ENCODE measurements at places on chromosomes 16 and 17.

DNA sequence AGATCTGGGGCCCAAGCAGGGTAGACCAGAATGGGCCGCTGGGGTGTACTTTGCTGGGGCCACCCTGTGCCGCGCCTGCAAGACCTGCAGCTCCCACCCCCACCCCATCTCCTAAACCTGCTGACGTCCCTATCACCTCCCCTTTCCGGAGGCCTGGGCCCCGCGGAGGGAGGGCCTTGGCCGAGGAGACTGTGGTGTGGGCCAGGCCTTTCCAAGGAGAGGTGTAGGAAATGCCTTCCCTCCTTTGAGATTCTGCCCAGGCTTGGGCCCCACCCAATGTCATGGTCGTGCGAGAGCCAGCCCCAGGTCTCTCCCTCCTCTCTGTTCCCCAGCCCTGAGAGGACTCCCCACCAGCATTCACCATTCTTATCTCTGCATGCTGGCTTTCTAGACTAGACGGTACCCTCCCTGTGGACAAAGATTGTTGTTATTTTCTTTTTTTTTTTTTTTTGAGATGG lies 3.9 kb upstream of the WFIKKN2 start:
- no peak for DNase-seq

DNA sequence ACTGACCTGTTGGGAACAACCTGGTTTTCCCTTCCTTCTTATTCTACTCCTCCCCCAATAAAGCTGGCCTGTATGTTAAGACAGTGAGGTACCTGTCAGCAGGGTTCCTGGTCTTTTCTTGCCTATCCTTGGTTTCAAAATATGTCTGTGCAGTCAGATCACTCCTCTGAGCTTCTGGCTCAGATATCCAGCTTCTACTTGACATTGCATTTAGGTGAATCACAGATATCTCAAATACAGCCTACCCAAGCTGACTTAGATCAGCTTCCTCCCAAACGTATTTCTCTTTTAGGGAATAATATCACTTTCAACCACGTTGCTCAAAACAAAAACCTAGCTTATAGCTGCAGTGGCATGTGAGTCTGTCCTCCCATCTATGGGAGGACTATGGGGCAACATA lies 48.7 kb downstream of the TEX14 start:
- DNase-seq: peak; percentile 70

GRCh38 chr16:1689853-1690252 lies 11.8 kb downstream of the JPT2 start:
- DNase-seq: no peak

DNA sequence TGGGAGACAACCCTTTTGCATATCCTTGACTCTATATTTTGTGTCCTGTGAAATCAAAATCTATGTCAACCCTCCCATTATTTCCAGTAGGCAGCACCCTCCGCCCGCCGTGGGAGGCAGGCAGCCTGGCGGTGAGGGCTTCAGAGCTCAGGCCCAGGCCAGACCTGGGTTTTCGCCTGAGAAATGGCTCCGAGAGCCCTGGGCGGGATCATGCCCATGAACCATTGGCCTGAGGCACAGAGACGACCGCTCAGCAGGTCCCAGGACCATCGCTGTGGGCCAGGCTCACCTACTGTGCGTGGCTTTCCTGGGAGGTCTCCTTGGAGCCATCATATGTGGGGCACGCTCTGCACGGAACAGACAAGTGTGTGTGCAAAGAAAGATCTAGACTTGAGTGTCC lies 6.3 kb upstream of the SLC38A8 start:
- no peak for DNase-seq

- DNase-seq: no peak
These were observed 31.2 kb upstream of the AKTIP start for GRCh38 chr16:53534206-53534605.

DNA sequence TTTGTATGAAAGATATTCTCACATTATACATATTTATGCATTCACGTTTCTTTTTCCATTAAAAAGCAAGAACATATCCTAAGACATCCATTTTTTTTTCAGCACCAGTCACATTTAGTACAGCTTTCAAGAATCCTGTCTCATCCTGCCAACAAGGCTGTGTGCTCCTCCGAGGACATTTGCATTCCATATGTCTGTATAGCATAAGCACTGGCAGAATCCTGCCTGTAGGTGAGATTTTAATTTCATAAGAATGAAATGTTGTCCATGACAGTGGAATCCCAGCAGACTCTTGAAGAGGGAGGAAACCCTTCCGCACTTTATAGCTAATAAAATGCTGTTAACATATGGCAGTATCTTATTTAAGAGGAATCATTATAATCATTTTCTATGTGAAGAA lies 2.9 kb upstream of the PMP22 start:
- no peak for DNase-seq

DNA sequence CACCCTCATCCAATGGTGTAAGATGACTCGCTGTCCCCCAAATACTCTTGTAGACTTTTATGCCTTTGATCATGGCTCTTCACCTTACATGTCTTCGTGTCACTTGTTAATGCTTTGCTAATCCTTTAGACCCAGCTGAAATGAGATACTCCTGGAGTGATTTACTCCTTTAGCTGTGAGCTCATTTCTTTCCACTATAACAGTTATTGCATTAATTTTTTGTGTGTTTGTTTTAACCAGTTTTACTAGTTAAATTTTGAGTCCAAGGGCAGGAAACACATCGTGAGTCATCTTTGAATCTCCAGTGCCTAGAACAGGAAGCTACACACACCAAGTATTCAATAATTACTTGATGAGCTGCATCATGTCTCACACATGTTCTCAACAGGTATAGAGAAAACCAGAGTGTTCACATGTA lies 6.5 kb upstream of the CTCF start:
- no peak for DNase-seq

- DNase-seq: no peak
These were observed 30.9 kb upstream of the SNN start for GRCh38 chr16:11637320-11637719.

GRCh38 chr17:40309031-40309948 lies at the start of gene RARA:
RARA (plus strand) TSS chr17:40309180; CDS start chr17:40331219, 22,039 bp downstream.
- DNase-seq: no peak

GRCh38 chr17:40922239-40922638 lies 15.2 kb downstream of the KRT23 start:
- DNase-seq: peak; percentile 69

DNA sequence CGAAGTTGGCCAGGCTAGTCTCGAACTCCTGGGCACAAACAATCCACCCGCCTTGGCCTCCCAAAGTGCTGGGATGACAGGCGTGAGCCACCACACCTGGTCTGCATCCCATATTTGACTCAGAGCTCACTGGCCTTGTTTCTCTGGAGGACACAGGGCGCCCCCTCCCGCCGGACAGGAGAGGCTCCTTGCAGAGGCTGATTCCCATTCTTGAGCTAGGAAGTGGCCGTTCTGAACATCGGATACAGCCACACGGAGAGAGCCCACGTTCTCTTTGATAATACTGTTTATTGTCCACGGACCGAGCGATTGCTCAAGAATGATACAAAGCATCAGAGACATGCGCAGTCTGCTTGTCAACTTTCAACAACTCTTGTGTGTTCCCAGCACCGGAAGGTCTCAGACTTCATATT lies 12.1 kb upstream of the USP36 start:
- no peak for DNase-seq

- DNase-seq: no peak
These were observed 61.7 kb upstream of the ZNF469 start for GRCh38 chr16:88320947-88321634.

DNA sequence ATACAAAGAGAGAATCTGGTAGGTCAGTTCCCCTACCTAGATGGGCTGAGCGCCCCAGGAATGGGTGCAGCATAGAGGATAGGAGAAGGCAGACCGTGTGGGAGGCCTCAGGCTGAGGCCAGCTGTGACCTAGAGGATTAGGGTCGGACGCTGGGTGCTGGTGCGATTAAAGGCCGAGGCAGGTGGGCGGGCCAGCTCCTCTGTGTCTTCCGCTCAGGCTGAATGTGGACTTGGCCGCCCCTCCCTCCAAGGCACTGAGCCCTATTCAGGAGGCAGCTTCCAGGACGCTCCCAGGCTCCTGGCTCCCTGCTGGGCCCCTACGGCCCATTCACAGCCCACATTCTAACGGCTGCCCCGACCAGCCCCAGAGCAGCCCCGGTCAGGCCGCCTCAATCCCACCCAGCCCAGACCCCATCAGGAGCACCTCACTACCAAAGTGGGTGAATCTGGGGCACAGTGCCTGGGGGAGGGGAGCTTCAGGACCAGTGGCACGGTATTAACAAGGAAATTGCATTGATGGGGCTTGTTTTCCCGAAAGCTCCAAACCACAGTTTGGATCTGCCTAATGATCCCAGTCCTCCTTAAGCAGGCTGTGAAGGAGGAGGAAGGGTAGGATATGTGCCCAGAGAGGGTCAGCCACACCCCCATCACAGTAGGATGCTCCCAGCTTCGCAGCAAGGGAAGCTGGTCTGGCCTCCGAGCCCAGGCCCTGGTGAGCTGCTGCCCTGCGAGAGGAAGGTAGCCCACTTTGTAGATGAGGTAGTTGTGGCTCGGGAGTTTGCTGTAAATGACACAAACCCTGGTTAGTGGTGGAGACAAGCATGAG lies 14.5 kb downstream of the RHBDL3 start:
- no peak for DNase-seq

DNA sequence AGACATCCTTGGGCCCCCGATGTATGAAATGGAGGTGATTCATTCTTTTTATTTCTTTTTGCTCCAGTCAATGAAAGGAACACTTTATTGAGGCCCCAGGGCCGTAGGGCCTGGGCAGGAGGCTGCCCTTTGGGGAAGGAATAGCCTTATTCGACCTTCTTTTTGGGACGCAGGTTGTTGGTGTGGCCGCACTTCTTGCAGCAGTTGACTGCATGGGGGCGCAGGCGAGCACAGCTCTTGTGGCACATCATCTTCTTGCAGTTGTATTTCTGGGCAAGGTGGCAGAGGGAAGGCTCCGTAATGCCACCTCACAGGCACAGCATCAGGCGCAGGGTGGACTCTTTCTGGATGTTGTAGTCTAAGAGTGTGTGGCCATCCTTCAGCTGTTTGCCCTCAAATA lies 50.9 kb downstream of the SIAH1 start:
- no peak for DNase-seq

DNA sequence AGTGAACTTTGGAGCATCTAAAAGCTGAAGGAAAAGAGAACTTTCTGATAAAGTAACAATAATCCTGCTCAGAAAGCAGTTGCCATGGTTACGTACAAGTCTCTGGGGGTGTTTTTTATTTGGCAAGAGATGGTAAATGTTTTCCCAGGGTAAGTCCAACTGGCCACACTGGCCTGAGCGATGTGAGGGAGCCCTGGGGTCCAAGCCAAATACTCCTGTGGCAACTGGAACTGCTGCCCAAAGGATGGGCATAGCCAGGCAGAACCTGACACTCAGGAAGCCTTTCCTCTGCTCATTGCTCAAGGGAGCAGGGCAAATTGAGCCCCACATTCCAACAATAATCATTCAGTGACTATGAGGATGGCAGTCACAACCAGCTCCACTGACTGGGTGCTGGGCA lies 26.8 kb upstream of the WSCD1 start:
- DNase-seq: no peak

DNA sequence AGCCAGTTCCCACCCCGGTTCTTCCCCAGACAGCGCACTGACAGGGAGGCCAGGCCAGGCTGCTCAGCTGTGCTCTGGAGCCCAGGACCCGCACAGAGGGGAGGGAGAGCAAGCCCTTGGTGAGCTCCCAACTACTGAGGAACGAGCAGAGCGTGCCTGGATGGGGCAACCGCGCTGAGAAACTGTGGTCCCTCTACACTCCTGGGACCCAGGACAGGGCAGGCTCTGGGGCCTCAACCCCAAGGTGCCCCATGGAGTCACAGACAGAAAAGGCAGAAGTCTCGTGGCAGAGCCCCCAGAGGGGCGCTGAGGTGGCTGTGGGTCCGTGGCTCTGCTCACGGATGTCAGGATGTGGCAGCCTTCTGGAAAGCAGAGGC lies 16.3 kb downstream of the SLX4 start:
- DNase-seq: no peak

DNA sequence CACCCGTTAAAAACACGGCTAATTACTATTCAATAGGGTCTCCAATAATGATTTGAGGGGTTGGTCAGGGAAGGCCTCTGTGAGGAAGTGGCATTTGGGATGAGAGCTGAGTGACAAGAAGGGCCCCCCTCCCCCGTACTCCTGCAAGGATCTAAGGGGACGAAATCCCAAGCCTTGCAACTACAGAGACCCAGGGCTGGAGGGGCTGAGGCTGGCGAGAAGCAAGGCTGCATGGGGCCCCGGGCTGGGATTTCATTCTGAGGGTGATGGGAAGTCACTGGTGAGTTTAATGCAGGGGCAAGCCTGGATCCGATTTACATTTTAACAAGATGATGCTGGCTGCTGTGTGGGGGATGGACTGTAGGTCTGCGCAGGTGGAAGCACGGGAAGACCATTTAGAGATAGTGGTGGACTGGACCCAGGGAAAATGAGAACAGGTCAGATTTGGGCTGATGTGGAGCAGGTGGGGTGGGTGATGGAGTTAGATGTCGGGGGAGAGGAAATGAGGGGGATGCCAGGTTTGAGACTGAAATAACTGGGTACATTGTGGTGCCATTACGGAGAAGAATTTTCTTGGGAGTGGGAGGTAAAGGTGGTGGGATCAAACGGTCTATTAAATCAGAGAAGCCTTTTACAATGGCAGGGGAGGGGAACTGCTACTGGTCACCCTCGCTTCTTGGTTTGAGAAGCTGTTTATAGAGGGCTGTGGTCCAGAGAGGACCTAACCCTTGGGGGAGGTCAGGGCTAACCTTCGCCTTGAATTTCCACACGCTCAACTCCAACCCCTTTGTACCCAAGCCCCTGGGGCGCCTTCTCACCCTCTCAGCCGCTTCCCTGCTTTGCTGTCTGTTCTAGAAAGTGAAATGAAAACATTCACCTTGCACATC lies 932 bp upstream of the MYBBP1A start:
- DNase-seq: no peak

- no peak for DNase-seq
These were observed 8.5 kb downstream of the ZC3H18 start for GRCh38 chr16:88578446-88579313.

GRCh38 chr16:5590416-5590815 lies 492.8 kb upstream of the EEF2KMT start:
- DNase-seq: no peak

GRCh38 chr16:67517155-67517445 lies 11.5 kb upstream of the RIPOR1 start:
- DNase-seq: no peak

DNA sequence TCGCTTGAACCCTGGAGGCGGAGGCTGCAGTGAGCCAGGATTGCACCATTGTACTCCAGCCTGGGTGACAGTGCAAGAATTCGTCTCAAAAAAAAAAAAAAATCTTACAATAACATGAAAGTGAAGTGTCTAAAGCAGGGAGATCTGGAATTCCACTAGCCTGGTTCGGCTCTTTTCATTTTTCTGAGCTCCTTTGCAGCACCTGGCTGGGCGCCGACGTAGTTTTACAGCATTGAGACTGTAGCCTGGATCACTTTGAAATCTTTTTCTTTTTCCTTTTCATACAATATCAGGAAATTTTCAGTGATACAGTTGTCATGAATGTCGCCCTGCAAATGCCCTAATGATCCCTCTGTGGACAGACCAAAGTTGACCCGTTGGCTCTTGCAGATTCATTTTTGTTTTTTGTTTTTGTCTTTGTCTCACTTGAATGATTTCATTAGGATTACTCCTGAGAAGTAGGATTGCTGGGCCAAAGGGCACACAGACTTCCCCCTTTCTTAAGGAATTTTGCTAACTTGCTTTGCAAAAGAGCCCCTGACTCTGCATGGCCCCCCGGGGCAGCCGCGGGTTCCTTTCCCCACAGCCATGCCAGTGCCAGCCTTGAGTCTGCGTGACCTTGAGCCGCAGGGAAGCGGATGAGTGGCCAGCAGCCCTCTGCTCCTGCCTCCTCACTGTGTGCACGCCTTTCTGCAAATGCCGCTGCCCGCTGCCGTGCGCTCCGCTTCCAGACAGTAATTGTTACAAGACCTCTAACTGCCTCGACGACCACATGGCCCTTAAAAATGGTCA lies 28.0 kb downstream of the CRISPLD2 start:
- no peak for DNase-seq
